Hepatic stellate cell (primary cell): ENCODE measurements at places on chromosomes 11 and 22.

GRCh38 chr11:122383186-122383585 is 267.2 kb upstream of the BLID start:
- DNase-seq, result no peak

- DNase-seq, result no peak
Measured at GRCh38 chr11:3823762-3824506, 15.6 kb downstream of the PGAP2 start.

GRCh38 chr11:85184721-85185120 is 442.4 kb downstream of the DLG2 start:
- no peak for DNase-seq

DNA sequence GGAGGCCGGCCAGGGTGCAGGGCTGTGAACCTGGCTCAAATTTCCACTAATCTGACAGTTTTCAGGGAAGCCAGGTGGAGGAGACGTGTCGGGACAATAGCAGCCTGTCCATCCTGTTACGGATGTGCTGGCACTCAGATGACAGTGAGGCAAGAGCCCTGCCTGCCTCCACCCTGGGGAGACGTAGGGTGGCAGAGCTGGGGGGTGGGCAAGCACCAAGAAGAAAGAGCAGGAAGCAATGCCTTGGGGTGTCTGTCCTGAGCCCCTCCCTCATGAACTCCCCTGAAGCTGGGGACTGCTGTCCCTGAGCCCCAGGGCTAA is 10.0 kb upstream of the TRIM29 start:
- no peak for DNase-seq

DNA sequence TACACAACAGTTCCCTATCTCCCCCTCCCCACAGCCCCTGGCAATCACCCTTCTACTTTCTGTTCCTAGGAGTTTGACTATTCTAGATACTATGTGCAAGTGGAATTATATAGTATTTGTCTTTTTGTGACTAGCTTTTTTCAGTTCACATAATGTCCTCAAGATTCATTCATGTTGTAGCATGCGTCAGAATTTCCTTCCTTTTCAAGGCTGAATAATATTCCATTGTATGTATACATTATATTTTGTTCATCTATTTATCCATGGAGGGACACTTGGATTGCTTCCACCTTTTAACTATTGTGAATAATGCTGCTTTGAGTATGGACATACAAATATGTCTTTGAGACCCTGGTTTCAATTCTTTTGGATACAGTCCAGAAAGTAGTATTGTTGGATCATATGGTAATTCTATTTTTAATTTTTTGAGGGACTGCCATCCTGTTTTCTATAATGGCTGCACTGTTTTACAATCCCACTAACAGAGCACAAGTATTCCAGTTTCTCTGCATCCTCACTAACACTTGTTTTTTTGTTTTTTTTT is 128.8 kb downstream of the ARHGAP42 start:
- no peak for DNase-seq

GRCh38 chr22:43883012-43883661 is 8.7 kb downstream of the PNPLA5 start:
- DNase-seq, result peak; percentile 84

GRCh38 chr11:44645827-44646226 is 80.4 kb downstream of the CD82 start:
- no peak for DNase-seq

GRCh38 chr11:65500387-65501185 is 1.7 kb downstream of the MALAT1 start:
- no peak for DNase-seq

DNA sequence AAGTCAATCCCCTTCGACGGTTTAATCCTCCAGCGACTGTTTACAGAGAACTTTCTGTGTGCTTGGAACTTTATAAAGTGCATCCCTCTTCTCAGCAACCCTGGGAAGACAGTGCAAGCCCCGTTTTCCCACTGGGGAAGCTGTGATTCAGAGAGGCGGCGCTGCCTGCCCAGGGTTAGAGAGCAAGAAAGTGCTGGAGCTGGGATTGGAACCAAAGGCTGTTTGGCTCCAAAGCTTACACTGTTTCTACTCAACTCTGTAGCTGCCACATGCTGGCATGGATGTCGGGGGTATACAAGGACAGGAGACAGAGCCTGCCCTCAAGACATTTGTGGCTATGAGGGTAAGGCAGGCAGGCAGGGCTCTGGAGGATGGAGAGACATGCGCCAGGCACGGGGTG is 13.0 kb downstream of the FBLN1 start:
- DNase-seq, result no peak

- peak; percentile 48 for DNase-seq
Measured at GRCh38 chr11:12508151-12508751, 130.9 kb downstream of the PARVA start.

DNA sequence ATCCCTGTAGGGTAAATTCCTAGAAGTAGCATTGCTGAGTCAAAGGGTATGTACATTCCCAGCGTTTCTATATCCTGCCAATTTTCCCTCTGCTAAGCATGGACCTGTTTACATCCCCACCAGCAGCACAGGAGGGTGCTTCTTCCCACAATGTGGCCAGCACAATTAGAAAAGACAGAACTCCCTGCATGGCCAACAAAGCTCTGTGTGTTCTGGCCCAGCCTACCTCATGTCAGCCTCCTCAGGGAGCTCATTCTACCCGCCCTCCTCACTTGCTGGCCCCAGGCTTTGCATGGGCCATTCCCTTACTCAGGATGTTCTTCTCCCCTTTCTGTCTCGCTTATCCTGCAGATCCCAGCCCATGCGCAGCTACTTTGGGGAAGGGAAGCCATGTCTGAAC is 186.1 kb downstream of the DSCAML1 start:
- DNase-seq, result no peak

- DNase-seq, result no peak
Measured at GRCh38 chr11:64034411-64034811, 1.3 kb upstream of the FLRT1 start.

DNA sequence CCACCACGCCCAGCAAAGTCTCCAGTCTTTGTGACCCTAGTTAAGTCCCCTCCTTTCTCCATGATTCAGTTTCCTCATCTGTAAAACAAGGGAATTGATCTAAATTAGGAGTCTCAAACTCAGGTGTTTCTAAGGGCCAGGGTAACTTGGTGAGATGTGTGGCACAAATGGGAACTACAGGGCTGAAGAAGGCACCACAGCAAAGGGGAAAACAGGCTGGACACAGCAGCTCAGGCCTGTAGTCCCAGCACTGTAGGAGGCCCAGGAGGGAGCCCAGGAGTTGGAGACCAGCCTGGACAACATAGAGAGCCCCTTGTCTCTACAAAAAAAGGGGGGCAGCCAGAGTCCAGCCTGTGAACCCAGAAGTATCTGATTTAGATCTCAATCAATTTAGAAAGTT is 15.6 kb upstream of the PATZ1 start:
- DNase-seq, result no peak

- no peak for DNase-seq
Measured at GRCh38 chr11:10640308-10640707, 53.2 kb downstream of the IRAG1 start.

- DNase-seq, result no peak
Measured at GRCh38 chr11:19651653-19652052, 61.0 kb upstream of the NAV2 start.

DNA sequence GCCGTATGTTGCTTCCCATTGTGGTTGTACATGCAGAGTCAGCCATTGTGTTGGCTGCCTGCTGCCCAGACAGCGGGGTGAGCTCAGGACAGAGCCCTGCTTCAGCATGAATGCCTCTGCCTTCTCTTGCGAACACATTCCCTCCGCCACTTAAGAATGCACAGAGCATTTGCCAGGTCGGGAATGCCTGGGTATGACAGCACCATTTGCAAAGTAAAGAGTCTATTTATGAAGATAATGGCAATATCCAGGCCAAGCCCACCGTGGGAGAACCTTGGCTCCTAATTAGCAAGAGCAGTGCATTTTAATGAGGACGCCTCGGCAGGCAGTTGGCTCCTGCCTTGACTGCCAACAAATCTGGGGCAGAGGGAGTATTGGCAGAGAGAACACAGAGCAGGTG is 62.5 kb upstream of the SORL1 start:
- no peak for DNase-seq

DNA sequence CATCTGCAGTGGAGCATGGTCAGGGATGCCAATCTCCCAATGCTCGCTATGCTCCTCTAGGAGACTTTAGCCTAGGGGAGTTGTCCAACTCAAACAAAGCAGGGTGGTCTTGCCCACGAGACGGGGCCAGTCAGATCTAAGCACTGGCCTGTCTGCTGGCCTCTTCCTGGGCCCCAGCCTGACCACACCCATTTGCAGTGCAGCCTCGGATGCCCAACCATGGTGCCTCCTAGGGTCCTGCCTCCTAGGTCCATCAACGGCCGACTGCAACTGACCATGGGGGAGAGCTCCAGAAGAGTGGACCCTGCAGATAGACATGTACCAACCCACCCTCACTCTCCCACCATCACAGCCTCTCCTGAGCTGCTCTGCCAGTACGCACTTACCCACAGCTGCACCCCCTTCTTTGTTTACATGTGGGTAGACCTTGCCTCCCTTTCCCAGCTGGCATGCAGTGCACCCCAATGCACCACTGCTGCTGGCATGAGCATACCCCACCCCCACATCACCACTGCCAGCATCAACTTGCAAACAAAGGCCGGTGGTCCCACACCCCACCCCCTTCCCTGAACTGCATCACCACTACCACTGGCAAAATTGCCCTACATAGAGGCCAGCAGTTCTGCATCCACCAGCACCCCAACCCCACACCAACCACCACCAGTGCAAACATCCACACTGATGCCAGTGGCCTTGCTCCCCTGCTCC is 27.6 kb upstream of the ARL14EP start:
- no peak for DNase-seq

GRCh38 chr11:32045456-32045855 is 45.4 kb upstream of the RCN1 start:
- no peak for DNase-seq

GRCh38 chr11:33731723-33732531 is 4.3 kb downstream of the CD59 start:
- no peak for DNase-seq

DNA sequence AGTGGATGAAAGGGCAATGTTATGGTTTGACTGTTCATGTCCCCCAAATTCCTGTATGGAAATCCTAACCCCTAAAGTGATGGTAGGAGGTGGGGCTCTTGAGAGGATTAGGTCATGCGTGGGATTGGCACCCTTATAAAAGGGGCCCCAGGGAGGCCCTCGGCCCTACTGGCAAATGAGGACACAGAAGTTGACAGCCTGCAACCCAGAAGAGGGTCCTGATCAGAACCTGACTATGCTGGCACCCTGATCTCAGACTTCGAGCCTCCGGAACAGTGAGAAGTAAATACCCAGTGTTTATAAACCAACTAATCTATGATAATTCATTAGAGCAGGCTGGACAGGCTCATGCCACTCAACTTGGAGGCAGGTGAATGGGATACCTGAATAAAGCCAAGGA is 8.7 kb downstream of the IFITM10 start:
- DNase-seq, result no peak

GRCh38 chr11:58561394-58562098 is 14.1 kb downstream of the LPXN start:
- DNase-seq, result no peak

DNA sequence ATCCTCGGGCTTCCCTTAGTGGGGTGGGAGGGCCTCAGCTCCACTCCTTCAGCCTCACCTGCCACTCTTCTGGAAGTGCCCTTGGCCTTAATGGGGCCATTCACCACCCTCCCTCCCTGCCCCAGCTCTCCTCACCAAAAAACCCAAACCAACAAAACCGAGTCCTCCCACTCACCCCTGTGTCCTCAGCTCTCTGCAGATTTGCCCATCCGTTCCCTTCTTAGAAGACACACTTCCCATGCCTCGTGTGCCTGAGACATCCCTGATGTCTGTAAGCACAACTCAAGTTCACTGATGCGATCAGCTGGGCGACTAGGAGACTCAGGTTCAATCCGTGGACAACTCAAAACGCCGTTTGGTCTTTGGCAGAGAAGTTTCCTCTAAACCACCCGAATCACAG is 839.2 kb downstream of the TBC1D22A start:
- DNase-seq, result no peak

DNA sequence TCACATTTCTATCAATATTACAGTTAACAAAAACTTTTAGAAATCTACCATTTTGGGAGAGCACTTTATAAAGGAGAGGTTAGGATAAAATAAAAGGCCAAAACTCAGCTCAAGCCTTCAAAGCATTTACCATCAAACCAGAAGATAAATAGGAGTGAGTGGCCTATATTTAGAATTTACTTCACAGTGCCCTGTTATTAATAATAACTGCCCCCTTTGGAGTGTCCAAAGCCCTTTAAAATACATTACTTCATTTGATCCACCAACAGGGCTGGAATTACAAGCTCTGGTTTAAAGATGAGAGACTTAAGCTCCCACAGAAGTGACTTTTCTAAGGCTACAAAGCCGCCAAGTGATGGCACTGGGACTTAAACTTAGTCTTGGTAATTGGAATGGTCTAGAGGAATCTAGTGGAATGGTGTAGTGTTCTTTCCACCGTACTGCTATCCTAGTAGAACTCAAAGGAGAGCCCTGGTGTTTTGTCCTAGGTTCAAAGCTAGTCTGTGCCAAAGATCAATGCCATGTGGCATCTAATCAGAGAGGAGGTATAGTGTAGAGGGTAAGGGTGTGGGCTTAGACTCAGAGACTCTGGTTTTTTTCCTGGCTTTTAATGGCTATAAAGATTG is 21.2 kb upstream of the MTMR3 start:
- DNase-seq, result no peak

GRCh38 chr22:31840585-31840984 is 86.8 kb downstream of the DEPDC5 start:
- DNase-seq, result no peak

DNA sequence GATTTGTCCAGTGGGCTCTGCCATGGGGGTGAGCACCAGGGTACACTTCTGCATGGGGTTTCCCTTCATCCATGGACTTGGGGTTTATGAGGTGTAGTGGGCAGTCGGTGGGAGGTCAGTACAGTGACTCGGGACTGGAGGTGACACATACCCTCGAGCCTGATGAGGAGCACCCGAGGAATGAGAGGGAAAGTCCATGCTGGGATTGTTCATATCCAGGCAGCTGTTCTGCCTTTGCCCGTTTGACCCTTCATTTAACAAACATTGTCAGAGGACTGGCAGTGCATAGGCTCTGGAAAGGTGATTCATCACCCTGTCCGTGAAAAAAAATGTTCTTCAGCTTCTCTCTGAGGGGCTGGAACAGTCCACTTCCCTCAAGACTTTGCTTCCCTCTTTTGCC is 2.7 kb downstream of the NAV2 start:
- DNase-seq, result peak; percentile 76

DNA sequence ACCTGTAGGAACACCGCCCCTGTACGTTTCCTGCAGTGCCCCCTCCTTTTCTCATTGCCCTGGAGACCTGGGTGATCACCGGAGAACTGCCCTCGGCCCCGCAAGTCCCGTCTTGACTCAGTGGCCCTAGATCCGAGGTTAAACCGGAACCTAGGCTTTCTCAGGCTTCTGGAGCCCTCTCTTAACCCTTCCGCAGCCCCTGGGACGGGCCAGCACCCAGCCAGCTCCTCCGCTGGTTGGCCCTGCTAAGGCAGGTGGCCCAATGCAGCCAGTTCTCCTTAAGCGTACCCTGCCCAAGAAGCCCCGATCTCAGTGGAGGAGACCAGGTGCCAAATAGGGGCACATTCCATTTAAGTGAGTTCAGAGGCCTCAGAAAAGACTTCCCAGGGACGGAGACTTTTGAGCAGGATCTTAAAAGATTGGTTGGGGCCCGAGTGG is 776 bp downstream of the NLRX1 start:
- peak; percentile 60 for DNase-seq
